ENCODE measurements at places on chromosomes 2 and 18. TPM values are rescaled to one million over a fixed set of nuclear protein-coding genes. Genes with fewer than 3 reads are reported as not detected.

GRCh38 chr2:153963256-153963655 lies 91.5 kb downstream of the GALNT13 start:
- no peaks in the 10 kb centered on the region for H3K36me3 ChIP-seq
- H3K27ac ChIP-seq = no peak overlapping the region
- no peaks in the 10 kb centered on the region for H3K4me1 ChIP-seq
- H3K4me3 ChIP-seq = no peak overlapping the region
- no peaks in the 10 kb centered on the region for H3K27me3 ChIP-seq

DNA sequence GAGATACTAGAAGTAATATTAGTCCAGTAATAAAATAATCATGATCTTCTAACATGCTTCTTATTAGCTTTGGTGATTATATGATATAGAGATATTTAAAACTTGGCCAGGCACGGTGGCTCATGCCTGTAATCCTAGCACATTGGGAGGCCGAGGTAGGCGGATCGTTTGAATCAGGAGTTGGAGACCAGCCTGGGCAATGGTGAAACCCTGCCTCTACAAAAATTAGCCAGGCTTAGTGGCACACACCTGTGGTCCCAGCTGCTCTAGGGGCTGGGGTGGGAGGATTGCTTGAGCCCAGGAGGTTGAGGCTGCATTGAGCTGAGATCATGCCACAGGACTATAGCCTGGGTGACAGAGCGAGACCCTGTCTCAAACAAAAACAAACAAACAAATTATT lies 87.0 kb downstream of the WDR7 start:
- no peaks in the 10 kb centered on the region for H3K4me1 ChIP-seq
- no peak for DNase-seq
- H3K36me3 ChIP-seq = no peaks in the 10 kb centered on the region
- H3K4me3 ChIP-seq = no peak overlapping the region
- H3K27me3 ChIP-seq = no peaks in the 10 kb centered on the region

DNA sequence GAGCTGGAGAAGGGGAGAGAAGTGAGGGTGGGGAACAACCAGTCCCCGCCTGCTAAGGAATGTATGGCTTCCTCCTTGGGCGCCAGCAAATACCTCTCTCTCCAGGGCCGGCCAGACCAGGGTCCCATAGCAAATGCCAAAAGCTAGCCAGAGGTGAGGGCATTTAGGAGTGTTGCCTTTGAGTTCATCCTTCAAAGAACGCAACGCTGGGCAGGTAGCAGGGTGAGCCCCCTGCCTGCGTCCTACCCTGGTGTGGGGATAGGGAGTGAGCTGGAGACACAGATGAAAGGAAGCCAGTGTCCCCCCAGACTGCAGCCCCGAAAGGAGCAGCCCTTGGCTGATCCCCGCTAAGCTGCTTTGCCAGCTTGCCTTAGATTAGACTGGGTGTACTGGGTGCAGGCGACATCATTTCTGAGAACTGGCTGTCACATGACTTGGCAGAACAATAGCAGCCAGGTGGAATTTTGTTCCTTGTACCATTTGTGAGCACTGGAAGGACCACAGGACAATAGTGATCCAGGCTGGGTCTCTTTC lies 40.4 kb downstream of the KLHL29 start:
- H3K4me1 ChIP-seq = peaks cover 6% of the 10 kb centered on the region
- no peaks in the 10 kb centered on the region for H3K27me3 ChIP-seq

DNA sequence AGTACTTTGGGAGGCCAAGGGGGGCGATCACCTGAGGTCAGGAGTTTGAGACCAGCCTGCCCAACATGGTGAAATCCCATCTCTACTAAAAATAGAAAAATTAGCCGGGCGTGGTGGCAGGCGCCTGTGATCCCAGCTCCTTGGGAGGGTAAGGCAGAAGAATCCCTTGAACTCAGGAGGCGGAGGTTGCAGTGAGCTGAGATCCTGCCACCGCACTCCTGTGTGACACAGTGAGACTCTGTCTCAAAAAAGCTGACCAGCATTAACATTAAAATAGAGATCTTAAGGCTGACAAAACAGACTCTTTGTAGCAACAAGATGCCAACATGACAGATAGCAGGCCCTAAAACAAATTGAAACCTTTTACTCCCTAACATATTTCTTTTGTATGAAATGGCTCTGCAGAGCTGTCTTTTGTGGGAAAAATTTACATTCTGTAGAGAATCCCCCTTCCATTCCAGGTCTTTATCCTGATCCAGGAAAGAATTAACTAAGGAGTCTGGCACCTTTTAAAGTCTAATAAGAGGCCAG lies 213.9 kb downstream of the RAB3GAP1 start:
- no peak overlapping the region for H3K4me3 ChIP-seq
- DNase-seq = no peak
- H3K4me1 ChIP-seq = no peaks in the 10 kb centered on the region
- no peak overlapping the region for H3K27ac ChIP-seq
- H3K36me3 ChIP-seq = no peaks in the 10 kb centered on the region
- H3K27me3 ChIP-seq = no peaks in the 10 kb centered on the region

DNA sequence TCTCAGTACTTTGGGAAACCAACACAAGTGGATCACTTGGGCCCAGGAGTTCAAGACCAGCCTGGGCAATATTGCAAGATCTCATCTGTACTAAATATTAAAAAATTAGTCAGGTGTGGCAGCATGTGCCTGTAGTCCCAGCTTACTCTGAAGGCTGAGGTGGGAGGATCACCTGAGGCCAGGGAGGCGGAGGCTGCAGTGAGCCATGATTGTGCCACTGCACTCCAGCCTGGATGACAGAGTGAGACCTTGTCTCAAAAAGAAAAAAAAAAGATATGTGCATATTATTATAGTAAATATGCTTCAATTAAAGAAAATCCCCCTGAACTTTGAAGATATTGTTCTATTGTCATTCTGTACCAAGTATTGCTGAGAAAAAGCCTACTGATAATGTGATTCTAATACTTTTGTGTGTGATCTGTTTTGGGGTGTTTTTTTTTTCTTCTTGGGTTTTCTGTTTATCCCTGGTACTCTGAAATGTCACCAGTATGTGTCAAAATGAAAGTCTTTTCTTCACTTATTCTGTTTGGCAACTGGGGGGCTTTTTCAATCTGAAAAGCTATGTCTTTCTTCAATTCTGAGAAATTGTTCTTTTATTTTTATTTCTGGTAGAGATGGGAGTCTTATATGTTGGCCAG lies 13.2 kb downstream of the NEURL3 start:
- H3K27ac ChIP-seq = no peak overlapping the region
- H3K36me3 ChIP-seq = no peaks in the 10 kb centered on the region
- H3K27me3 ChIP-seq = no peaks in the 10 kb centered on the region
- H3K4me1 ChIP-seq = no peaks in the 10 kb centered on the region
- no peak for DNase-seq
- H3K4me3 ChIP-seq = no peak overlapping the region

DNA sequence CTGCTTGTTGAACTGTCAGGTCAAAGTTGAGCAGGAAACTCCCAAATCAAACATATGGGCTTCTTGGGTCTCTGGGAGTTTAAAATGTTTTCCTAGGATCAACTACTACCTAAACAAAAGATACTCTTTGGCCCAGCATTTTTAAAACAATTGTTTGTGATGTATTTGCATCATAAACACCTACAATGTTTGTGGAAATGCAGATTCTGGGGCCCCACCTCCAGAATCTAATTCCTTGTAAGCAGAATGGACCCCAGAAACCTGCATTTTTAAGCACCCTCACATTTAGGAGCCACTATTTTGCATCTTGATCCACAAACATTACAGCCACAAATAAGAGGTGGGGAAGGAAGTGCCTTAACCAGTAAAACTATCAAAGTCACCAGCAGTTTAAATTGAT lies 104.1 kb downstream of the TMEM131 start:
- H3K27ac ChIP-seq = no peak overlapping the region
- H3K36me3 ChIP-seq = peaks cover 15% of the 10 kb centered on the region
- H3K4me1 ChIP-seq = no peaks in the 10 kb centered on the region
- no peak for DNase-seq
- H3K27me3 ChIP-seq = no peaks in the 10 kb centered on the region
- no peak overlapping the region for H3K4me3 ChIP-seq

DNA sequence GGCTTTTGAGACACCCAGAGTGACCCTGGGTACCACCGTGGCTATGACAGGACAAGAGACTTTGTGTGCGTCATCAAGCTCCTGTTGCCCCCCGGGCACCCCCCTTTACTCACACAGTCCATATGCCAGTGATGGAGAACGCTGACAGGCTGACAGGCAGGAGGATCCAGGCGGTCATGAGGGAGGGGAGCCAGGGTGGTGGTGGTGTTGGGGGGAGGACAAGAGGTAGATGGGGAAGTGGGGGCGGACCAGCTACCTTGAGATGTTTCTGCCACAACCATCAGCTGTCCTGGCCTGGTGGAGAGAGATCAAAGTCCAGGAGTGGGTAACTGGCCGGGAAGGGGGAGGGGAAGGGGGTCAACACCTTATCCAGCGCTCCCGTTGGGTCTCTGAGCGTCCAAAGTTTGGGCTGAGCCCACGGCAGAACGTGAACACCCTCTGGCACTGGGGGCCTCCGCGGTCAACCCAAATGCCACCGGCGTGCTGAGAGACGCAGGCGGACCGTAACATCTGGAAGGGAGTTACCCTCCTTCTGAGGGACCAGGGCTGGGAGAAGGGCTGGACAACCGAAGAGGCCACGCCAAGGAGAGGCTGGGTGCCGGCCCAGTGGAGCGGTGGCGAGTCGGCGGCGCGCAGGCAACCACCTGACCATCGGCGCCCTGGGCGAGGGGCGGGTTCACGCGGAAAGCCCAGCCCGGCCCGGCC lies 575 bp downstream of the TMEM150A start:
- peak overlapping the region; percentile 94 for H3K27ac ChIP-seq
- H3K27me3 ChIP-seq = no peaks in the 10 kb centered on the region
- peak overlapping the region; percentile 82 for H3K4me3 ChIP-seq
- peaks cover 89% of the 10 kb centered on the region for H3K4me1 ChIP-seq
- DNase-seq = peak; percentile 76
- H3K36me3 ChIP-seq = peaks cover 36% of the 10 kb centered on the region

- no peak for DNase-seq
- no peaks in the 10 kb centered on the region for H3K27me3 ChIP-seq
- no peak overlapping the region for H3K4me3 ChIP-seq
Observed at GRCh38 chr2:99809259-99809900, 319.6 kb upstream of the REV1 start.

GRCh38 chr18:24678626-24679025 lies 218.2 kb downstream of the HRH4 start:
- no peaks in the 10 kb centered on the region for H3K27me3 ChIP-seq
- H3K27ac ChIP-seq = no peak overlapping the region
- H3K4me3 ChIP-seq = no peak overlapping the region
- no peaks in the 10 kb centered on the region for H3K4me1 ChIP-seq

- DNase-seq = no peak
- no peak overlapping the region for H3K27ac ChIP-seq
- H3K36me3 ChIP-seq = peaks cover 11% of the 10 kb centered on the region
- H3K27me3 ChIP-seq = no peaks in the 10 kb centered on the region
- H3K4me1 ChIP-seq = peaks cover 22% of the 10 kb centered on the region
Observed at GRCh38 chr2:3588084-3588483, 6.8 kb upstream of the COLEC11 start.

DNA sequence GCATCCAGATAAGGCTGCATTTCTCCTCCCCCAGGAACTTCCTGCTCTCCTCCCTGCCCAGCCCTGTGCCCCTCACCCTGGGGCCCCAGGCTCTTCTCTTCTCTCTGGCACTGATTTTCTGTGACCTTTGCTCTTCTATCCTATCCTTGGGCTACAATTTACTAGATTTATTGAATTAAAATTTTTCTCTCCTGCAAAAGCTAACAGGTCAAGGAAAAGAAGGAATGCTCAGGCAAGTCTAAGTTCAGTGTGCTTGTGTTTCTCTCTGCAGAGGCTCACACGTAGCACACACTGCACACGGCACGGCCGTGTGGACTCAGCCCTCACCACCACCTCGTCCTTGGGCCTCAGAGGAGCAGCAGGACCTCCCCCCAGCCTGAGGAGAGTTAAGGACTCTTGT lies 94.2 kb upstream of the SNTG2 start:
- no peak overlapping the region for H3K4me3 ChIP-seq
- no peaks in the 10 kb centered on the region for H3K4me1 ChIP-seq
- H3K27me3 ChIP-seq = no peaks in the 10 kb centered on the region
- H3K27ac ChIP-seq = no peak overlapping the region
- no peak for DNase-seq

DNA sequence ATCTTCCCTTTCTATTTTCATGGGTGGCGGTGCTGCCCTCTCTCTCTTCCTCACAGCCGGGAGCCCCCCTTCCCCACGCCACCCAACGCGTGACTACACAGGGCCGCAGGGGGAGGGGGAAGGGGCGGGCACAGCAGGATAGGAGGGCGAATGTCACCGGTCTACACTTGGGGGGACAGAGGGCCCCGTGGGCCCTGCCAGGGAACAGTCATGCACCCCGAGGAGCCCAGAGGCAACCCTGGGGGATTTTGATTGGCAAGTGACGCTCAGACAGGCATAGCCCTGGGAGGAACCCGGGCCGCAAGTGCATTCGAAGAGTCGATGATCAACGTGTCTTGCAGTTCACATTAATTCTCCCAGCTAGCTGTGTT lies 91.1 kb upstream of the ANKRD30BL start:
- H3K27ac ChIP-seq = no peak overlapping the region
- no peak overlapping the region for H3K4me3 ChIP-seq
- H3K4me1 ChIP-seq = peaks cover 15% of the 10 kb centered on the region
- DNase-seq = no peak
- peaks cover 18% of the 10 kb centered on the region for H3K27me3 ChIP-seq

DNA sequence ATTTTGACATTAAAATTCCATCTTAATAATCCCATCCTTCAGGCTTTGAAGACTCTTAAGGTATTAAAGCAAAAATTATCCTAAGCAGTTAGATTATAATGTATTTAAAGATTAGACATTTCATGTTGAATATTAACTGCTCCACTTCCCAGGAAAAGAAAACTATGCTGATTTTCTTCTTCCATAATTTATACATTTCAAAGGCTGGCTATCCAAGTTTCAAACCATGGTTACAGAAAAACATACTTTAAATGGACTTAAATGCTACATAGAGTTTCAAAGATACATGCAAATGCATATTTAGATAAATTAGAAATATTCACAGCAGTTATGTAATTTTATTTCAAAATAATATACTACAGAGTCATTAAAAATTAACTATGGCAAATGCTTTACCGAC lies 1505.6 kb upstream of the ZEB2 start:
- H3K27ac ChIP-seq = no peak overlapping the region
- no peaks in the 10 kb centered on the region for H3K27me3 ChIP-seq
- H3K4me3 ChIP-seq = no peak overlapping the region
- no peaks in the 10 kb centered on the region for H3K36me3 ChIP-seq

DNA sequence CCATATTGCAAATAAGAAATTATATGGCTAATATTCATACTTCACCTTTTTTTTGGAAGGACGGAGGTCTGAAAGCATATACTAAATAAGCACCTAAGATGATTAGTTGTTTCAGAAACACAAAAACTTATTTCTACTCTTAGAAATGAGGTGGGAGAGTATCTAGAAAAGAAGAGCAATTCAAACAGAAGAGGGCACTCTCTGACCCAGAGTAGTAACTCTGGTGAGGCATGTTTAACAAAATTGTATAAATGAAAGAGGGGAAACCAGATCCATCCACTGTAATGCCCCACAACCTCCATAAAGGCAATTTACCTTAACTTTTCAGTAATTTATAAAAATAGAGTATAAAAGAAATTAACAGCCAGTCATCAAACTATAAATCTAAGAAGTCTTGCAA lies 669.6 kb upstream of the VRK2 start:
- no peak overlapping the region for H3K4me3 ChIP-seq
- H3K36me3 ChIP-seq = no peaks in the 10 kb centered on the region
- H3K4me1 ChIP-seq = no peaks in the 10 kb centered on the region
- no peak for DNase-seq
- H3K27ac ChIP-seq = no peak overlapping the region
- H3K27me3 ChIP-seq = no peaks in the 10 kb centered on the region

ASPRV1 gene
- total RNA-seq = 6.4 TPM

TOGARAM2 gene
- 1.1 TPM for total RNA-seq

CDH19 gene
- total RNA-seq = 25.4 TPM

MTERF4 gene
- total RNA-seq = 3.2 TPM

SRD5A2 gene
- total RNA-seq = not detected

TRIM54 gene
- not detected for total RNA-seq

ANKRD62 gene
- not detected for total RNA-seq

SLC14A1 gene
- 3.9 TPM for total RNA-seq

TMEM198 gene
- total RNA-seq = 2.7 TPM

LDLRAD4 gene
- 47.9 TPM for total RNA-seq

ABCB11 gene
- not detected for total RNA-seq

Measured in stomach (tissue), 19 donors.